T-helper 17 cell (primary cell): ENCODE measurements at places on chromosomes 16 and 17.

- DNase-seq: no peak
Observed at GRCh38 chr16:69181-69580, 3.2 kb downstream of the RHBDF1 start.

- DNase-seq: no peak
Observed at GRCh38 chr17:78767806-78768205, 14.3 kb downstream of the CYTH1 start.

DNA sequence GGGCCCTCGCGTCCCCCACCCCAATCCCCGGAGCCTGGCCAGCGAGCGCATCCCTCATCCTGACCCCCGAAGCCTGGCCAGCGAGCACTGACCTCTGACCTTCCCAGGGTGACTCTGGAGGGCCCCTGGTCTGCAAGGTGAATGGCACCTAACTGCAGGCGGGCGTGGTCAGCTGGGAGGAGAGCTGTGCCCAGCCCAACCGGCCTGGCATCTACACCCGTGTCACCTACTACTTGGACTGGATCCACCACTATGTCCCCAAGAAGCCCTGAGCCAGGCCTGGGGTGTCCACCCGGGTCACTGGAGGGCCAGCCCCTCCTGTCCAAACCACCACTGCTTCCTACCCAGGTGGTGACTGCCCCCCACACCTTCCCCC is 2.3 kb downstream of the TPSD1 start:
- DNase-seq: no peak

DNA sequence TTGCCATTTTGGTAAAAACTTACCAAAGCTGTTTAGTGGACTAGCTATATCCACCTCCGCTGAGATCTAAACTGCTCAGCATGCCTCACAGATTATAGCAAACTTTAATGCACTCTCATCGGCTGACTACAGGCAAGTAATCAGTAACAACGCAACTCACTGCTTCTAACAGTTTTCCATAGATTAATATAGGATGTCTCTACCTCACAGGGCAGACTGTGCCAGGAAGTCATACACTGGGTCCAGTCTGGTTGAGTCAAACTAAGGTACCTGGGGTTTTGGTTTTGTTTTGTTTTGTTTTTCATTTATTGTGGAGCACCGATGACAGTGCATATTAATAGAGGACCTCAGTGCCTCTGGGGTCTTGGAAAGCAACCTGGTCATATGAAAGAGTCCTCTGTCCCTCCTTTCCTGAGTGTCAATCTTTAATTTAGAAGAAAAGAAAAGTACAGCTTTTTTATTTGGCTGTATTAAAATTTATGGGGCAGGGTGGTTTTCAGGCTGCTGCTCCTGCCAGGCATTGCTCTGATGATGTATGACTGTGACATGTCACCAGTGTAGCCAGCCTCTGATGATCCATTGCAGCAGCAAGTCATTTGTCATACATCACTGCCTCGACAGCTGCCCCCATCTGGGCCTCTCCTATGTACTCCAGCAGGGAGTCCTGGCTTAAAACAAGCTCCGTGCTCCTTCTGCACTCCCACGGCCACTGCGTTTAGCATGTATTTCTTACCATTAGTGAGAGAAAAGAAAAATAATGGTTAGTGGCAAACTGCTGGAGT is 854.1 kb downstream of the KCNJ2 start:
- DNase-seq: no peak

GRCh38 chr17:35088356-35088880 is 24.9 kb upstream of the RFFL start:
- DNase-seq: no peak

- no peak for DNase-seq
Observed at GRCh38 chr17:83152227-83152744, 72.9 kb downstream of the METRNL start.

DNA sequence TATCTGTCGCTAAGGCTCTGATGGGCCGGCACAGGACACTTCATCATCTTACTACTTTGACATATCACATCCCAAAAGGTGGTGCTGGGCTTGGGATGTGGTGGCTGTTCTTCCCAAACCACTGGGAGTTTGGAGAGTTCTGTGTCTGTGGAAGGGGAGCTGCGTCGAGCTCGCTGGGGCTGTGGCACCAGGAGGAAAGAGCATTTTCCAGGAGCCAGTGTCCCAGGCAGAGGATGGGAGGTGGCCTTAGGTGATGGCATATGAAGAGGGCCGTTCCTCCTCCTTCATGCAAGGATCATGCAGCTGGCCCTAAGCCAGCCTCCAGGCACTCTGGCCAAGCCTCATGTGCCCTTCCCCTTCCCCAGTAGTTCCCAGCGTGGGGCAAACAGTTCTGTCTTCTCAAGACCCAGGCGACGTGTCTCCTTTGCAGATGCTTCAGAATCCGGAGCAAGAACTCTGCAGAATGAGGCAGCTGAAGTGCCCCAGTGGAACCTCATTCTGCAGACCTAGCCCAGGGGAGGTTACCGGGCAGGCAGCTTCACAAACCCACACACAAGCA is 89.4 kb upstream of the TNRC6C start:
- DNase-seq: no peak

DNA sequence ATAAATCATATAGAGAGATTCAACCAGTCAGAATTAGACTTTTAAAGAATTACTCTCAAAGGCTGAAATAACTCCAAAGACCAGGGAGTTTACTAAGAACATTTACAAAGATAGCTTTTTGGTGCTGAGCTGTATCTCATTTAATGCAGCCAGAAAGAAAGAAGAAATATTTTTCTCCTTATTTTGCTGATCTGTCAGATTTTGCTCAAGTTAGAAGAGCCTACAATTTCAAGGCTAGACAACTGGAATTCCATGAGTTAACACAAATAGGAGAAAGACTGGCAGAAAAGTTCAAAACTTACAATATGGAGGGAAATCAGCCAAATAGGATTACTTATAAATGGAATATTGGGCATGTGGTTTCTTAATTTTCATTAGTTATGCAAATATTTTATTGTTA is 6.1 kb upstream of the SLFN12 start:
- no peak for DNase-seq

DNA sequence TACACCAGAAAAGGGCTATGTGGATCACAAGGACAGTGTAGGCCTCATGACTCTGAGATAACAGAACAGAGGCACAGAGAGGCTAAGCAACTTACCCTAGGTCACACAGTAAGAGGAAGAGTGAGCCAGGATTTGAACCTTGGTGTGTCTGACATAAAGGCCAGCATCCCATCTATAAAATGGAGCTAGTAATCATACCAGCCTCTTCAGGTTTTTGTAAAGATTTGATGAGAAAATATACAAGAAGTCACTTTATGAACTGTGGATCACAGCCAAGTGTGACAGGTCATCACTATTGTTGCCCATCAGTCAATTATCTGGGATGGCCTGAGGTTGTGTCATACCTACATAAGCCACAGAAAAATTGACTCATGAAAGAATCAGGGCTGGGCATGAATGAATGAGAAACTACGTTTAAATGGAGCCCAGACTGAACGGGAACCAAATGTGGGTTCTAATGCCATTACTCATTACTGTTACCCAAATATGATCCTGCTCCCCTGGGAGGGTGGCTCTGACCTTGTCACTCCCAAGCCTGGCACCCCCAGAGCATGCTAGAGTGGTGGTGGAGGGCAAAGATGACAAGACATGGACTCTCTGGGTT is 21.0 kb downstream of the FBXO39 start:
- no peak for DNase-seq

DNA sequence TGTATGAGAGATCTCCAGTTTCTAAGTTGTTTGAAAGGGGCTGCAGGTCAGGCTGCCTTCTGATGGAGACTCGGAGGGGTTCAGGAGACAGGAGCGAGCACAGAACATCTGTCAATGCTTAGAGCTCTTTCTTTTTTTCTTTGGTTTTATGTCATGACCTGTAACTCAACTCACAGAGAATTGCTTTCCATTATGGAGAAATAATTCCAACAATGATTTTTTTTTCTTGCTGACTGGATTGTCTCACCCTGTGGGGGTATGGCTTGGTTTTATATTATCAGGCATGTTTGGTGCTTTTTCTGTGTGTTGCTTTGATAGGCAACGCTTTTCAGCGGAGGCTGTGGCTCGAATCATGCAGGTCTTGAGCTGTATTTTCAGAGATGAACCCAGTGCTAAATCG is 10.7 kb upstream of the KCNJ2 start:
- no peak for DNase-seq

- no peak for DNase-seq
Observed at GRCh38 chr16:648071-648780, 939 bp upstream of the WDR90 start.

DNA sequence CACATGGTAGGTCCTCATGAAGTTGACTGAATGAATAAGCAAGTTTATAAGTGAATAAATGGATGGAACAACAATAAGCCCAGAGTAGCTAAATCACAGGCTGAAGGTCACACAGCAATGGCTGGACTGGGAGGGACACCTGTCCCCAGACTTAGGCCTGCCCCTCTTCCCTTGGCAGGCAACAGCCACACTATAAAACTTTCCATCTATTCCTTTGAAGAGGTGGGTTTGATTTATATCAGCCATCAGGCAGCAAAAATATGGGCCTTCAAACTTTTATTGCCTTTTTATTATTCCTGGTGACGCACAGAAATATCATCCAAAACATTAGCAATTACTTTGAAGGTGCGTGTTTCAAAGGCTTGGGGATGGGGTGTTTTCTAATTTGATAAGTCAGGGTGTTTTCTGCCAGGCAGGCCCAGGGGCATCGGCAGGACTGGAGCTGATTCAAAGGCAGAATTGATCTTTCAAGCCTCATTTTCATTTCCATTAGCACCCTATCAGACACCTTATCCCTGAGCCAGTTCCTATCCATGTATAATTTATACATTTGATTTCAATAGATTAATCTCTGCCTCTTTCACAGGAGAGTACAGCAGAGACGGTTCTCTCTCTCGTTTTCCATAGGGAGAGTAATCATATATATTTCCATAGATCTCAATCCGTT is 67.2 kb upstream of the LYRM9 start:
- no peak for DNase-seq

- DNase-seq: no peak
Observed at GRCh38 chr17:69012895-69013805, 47.6 kb downstream of the ABCA9 start.

DNA sequence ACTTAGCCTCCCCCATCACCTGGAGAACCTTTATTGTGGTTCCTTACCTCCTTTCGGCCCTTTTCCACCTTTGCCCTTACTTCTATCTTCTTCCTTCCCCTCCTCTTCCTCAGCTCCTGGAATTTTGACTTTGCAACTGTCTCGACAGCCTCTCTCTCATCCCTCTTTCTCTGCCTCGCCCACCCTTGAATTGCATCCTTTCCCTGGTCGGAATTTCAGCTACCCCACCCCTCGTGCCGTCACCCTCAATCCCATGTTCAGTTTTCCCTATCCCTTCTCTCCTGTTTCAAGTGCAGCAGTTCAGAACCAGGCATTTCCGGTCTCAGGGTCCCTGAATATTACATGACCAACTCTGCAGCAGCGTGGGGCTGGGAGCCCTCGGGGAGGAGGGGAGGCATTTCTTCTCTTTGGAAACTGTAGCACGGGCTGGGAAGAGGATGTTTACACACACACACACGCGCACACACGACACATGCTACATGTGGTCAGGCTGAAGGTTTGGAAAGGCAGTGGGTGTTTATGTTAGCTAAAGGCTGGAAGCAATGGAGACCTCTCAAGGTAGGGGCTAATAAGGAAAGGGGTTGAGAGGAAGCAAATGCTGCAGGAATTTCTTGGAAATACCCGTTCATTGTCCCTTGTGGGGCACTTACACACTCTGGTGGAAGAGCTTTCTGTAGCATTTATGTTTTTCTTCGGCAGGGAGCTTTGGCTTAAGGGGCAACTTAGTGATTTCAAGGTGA is 971 bp downstream of the MINK1 start:
- no peak for DNase-seq

DNA sequence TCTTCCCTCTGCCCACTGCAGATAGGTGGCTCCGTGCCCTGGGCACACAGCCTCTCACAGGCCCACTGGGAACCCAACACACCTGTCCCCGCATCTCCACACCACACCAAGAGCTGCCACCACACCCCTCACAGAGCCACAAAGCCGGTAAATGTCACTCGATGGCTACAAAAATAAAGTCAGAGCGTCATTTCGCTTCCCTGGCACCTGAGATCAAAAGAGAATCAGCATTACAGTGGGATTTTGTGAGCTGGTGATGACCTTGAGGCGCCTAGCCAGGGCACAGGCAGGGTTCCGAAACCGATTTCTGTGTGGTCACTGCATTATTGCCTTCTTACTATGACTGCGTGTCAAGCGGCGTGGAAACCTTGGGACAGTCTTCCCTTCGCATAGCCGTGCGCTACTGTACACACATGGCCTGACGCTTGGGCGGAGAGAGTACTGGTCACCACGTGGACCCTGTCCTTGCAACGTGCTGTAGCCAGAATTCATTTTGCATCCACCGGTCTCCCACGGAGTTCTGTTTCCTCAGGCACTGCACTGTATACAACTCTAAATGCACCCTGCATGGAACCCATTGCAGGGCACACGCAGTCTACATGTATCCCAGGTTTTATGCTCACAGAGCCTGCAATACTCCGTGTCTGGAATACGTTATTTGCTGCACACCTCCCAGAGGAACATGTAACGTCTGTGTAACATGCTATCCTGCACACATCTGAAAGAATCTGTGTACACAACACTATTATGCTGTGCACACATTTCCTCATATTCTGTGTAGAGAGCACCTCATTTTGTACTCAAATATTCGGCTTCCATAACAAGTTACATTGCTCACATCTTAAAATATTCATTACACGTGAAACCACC is 5.8 kb upstream of the FOXF1 start:
- DNase-seq: no peak

DNA sequence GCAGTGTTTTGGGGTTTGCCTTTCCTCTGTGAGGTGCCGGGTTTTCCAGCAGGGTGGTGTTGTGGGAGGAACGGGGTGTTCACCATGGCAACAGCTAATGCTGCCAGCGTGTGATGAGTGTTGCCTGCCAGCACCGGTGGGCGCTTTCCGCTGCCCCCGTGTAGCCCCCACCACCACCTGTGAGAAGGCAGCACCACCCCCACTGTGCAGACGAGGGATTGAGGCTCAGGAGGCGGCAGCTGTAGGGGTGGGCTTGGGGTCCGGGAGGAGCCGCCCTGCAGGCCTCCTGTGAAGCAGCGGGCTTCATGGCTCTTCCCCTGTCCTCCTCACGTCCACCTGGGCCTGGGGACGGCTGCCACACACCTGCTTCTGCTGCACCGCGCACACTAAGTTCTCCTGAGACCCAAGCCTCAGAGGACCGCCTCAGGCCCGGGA is 5.2 kb downstream of the RAB40C start:
- no peak for DNase-seq

GRCh38 chr17:48630009-48630924 is 4.1 kb upstream of the HOXB9 start:
- no peak for DNase-seq

- DNase-seq: no peak
Observed at GRCh38 chr17:602436-602835, 112.2 kb downstream of the VPS53 start.

- no peak for DNase-seq
Observed at GRCh38 chr17:38725066-38725465, 5.1 kb upstream of the CISD3 start.

- DNase-seq: no peak
Observed at GRCh38 chr17:77264617-77265230, 124.0 kb downstream of the SEC14L1 start.

DNA sequence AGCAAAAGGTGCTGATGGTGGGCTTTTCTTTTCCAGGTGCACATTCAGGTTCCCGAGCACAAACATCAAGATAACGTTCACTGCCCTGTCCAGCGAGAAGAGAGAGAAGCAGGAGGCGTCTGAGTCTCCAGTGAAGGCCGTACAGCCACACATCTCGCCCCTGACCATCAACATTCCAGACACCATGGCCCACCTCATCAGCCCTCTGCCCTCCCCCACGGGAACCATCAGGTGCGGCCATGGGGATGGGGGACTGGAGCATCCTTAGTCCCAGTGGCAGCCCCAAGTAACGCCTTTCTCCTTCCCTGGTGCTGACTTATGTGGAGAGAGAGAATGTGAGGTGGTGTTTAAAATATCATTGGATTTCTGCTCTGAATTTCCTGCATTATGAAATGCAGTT is 43.8 kb downstream of the FOXK2 start:
- DNase-seq: no peak
